Activated naive CD8-positive, alpha-beta T cell treated with anti-CD3 and anti-CD28 coated beads, Interleukin-2, amount 10 ng/mL, durations not matched to agents 7 days and 5 days (primary cell): ENCODE measurements at places on chromosomes 6 and 20. TPM values are rescaled to one million over a fixed set of nuclear protein-coding genes. Genes with fewer than 3 reads are reported as not detected.

LRRN4 gene
- total RNA-seq, result not detected

GRCh38 chr6:125832391-125833117 lies 41.8 kb downstream of the NCOA7 start:
- peaks cover 7% of the 10 kb centered on the region for H3K36me3 ChIP-seq
- no peaks in the 10 kb centered on the region for H3K27me3 ChIP-seq
- H3K4me1 ChIP-seq, result peaks cover 39% of the 10 kb centered on the region

DNA sequence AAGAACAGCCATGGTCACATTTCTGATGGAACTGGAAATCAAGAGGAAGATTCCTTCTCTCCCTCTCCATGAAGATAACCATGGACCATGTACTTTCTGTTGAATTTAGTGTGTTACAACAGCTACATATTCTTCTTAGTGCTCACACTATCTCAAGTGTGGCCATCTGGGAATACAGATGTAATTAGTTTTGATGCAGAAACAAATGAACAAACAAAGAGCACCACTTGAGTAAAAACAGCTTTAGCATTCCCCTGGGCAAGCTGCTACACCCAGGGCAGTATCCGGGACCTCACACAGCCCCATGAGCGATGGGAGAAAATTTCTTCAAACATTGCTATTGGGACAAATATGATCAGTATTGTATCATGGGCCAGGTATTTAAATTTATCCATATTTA lies 75.2 kb downstream of the RAMACL start:
- no peak overlapping the region for H3K4me3 ChIP-seq
- no peaks in the 10 kb centered on the region for H3K36me3 ChIP-seq
- no peaks in the 10 kb centered on the region for H3K4me1 ChIP-seq
- H3K27ac ChIP-seq, result no peak overlapping the region
- DNase-seq, result no peak

TRAPPC3L gene
- not detected for total RNA-seq

- H3K27ac ChIP-seq, result peak overlapping the region; percentile 62
- H3K4me1 ChIP-seq, result peaks cover 34% of the 10 kb centered on the region
- peak overlapping the region; percentile 28 for H3K4me3 ChIP-seq
- peaks cover 25% of the 10 kb centered on the region for H3K36me3 ChIP-seq
- no peaks in the 10 kb centered on the region for H3K27me3 ChIP-seq
Measured at GRCh38 chr6:135566311-135567068, 69.0 kb upstream of the AHI1 start.
